H7 (cell line): ENCODE measurements at places on chromosomes 2 and 18. TPM values are rescaled to one million over a fixed set of nuclear protein-coding genes. Genes with fewer than 3 reads are reported as not detected.

The NDC80 gene
- total RNA-seq: 40.9 and 59.3 TPM in 2 replicates

The CBLN2 gene
- total RNA-seq: not detected in 2 replicates

The CRYBA2 gene
- not detected in 2 replicates for total RNA-seq

The KCNE4 gene
- not detected in 2 replicates for total RNA-seq

The CD302 gene
- total RNA-seq: 0.33 and 1.2 TPM in 2 replicates

The ITPRIPL1 gene
- total RNA-seq: 8.8 and 9.0 TPM in 2 replicates

The THSD7B gene
- total RNA-seq: 0.22 and 0.28 TPM in 2 replicates
